ENCODE measurements at places on chromosomes 16 and 17.

DNA sequence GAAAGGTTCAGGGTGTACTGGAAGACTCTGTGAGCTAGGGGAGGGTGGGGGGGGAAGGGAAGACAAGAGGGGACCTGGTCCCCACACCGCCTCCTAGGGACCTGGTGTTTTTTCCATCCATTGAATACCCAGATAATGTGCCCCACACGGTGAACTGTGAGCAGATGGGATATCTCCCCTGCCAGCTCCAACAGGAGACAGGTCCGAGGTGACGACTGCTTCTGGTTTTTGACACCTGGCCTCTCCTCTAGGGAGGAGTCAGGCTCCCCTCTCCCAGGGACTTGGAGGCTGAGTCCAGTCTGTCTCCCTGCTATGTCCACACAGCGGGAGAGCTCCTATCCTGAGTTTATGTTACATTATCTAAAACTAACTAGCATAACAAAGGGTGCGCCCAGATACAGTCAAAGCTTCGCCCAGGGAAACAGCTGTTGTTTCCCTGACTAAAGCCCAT is 1.8 kb downstream of the MARVELD3 start:
- no peak for DNase-seq

- no peak for DNase-seq
Measured at GRCh38 chr17:49333804-49334203, 28.2 kb downstream of the ZNF652 start.

DNA sequence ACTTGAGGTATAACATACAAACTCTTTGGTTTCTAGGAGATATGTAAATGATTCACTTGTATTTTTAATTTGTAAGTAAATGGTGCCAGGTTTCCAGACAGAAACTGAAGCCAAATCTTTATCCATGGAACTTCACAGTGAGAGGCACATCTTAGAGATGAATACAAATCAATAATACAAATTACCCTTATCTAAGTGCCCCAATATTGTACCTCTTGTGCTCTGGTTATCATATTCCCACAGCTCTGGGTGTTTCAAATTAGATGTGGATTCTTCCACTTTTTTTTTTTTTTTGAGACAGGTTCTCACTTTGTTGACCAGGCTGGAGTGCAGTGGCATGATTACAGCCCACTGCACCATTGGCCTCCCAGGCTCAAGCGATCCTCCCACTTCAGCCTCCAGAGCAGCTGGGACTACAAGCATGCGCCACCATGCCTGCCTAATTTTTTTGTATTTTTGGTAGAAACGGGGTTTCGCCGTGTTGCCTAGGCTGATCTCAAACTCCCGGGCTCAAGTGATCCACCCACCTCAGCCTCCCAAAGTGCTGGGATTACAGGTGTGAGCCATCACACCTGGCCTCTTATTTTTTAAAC is 38.0 kb upstream of the DHX40 start:
- no peak for DNase-seq

- DNase-seq: no peak
Measured at GRCh38 chr17:48498164-48498850, 32.5 kb downstream of the HOXB1 start.

- no peak for DNase-seq
Measured at GRCh38 chr17:42493319-42493718, 34.6 kb downstream of the ATP6V0A1 start.

- no peak for DNase-seq
Measured at GRCh38 chr16:86883583-86884389, 305.4 kb downstream of the FOXL1 start.

GRCh38 chr16:22348291-22348690 is 26.1 kb downstream of the CDR2 start:
- no peak for DNase-seq

DNA sequence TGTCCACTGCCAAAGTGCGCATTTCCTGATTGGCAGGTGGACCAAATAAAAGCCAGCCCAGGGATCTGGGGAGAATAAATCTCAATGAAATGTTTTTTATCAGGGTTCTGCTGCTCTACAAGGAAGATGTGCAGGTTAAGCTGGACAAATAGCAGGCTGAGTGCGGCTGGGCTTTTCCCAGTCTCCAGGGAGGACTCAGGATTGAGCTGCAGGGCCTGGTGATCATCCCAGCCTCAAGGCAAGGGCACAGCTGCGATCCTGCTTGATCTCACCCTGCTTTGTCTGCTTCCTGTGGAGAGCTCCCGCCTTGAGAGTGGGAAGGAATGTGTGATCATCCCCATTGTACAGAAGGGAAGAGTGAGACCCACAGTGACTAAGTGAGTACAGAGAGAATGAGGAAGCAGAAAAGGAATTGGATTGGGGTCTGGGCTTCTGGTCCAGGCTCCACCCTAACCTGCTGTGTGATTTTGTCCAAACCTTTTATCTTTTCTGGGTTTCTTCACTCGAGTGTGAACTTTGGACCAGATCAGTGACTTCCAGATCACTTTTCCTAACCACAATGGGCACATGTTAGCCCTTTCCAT is 75.3 kb upstream of the CRHR1 start:
- no peak for DNase-seq

GRCh38 chr17:71580220-71580619 is 540.6 kb upstream of the SOX9 start:
- DNase-seq: no peak

DNA sequence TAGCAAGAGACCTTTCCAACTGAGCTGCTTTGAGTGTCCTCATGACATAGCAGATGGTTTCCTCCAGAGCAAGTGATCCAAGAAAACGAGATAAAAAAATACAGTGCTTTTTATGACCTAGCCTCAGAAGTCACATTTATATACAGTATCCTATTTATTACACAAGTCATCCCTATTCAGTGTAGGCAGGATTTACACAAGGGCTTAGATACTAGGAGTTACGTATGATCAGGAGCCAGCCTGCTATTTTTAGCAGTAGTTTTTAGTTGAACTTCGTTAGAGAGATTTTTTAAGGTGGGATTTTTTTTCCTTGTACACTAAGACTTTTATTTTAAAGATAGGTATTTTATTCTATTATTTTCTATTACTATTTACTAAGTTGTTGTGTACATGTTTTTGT is 58.4 kb downstream of the PHKB start:
- no peak for DNase-seq

- DNase-seq: peak; percentile 35
Measured at GRCh38 chr16:11155284-11155806, 100.7 kb downstream of the SOCS1 start.

DNA sequence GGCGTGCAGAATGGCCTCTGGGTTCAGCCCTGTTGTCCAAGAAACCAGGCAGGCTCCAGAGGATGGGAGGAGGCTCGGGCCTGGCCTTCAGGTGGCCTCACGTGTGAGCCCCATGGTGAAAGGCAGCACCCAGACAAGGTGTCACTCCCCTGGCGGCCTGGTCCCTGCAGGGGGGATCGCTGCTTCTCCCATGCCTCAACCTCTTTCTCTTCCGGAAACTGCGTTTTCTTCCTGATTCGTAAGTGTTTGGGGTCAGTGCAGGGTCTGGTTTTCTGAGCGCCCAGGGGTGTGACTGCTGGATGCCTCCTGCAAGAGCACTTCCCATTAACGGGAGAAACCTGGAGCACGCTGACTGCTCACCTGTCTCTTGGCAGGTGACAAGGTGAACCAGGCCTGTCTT is 70.0 kb upstream of the CIBAR2 start:
- no peak for DNase-seq

GRCh38 chr17:34913001-34913400 is 48.3 kb downstream of the CCT6B start:
- no peak for DNase-seq

DNA sequence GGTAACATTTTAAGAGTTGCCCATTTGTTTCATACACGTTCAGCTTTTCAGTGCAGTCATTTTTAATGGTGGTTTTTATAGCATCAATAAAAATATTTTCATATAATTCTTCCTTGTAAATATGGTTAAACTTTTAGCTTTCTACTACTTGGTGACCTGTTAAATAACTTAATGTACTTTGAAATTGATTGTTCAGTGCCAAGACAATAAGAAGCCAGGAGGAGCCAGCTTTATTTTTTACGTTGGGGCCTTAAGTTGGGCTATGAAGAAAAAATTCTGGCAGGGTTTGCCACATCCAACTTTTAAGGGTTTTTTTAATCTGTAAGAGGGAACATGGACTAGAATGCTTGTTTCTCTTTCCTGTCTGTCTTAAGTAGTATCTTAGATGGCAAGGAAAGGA is 284.2 kb downstream of the FTO start:
- no peak for DNase-seq

- DNase-seq: no peak
Measured at GRCh38 chr17:27430882-27431491, 25.3 kb upstream of the KSR1 start.

GRCh38 chr17:41678411-41678906 is 10.2 kb upstream of the EIF1 start:
- DNase-seq: no peak

DNA sequence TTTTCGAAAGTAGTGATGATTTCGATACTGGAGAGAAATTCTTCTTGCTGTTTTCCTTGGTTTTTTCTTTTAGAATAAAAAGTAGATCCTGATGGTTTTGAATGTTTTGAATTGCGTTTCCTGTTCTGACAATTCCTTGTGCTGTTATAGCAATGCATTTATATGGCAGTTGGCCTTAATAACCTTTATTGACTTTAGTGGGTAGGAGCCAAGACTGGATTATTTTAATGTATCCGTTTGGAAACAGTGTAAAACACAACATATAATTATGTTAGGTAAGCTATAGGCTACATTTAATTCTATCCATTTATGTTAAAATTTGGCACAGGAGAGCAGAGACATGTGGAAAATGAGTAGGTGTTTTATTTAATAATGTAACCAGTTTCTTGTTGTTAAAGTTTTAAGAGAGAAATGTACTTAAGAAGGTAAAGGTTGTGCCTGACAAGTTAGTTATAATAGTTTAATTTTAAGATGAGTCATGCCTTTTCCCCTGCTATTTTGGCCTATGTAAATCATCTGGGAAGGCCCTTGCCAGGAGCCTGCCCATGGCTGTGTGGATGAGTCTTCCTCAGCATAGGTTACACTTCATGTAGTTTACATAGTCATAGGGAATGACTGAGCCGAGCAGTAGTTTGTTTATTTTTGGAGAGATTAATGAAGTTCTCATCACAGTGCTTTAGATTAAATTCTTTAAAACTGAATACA is 189.9 kb downstream of the FTO start:
- no peak for DNase-seq

DNA sequence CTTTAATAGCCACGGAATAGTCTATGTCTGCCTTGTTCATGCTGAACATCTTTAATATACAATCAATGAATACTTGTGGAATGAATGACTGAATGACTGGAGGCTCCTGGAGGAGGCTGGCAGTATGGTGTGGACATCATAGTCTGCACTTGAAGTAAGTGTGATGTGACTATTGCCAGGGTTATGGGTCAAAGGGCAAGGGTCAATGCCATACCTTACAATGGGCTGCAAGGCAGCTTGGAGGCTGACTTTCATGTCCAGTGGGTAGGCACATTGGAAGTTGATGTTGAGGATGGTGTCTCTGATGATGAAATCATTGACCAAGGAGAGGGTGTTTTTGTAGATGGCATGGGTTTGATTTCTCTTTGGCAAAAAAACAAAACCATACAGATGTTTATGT is 7.9 kb downstream of the GP2 start:
- DNase-seq: no peak

DNA sequence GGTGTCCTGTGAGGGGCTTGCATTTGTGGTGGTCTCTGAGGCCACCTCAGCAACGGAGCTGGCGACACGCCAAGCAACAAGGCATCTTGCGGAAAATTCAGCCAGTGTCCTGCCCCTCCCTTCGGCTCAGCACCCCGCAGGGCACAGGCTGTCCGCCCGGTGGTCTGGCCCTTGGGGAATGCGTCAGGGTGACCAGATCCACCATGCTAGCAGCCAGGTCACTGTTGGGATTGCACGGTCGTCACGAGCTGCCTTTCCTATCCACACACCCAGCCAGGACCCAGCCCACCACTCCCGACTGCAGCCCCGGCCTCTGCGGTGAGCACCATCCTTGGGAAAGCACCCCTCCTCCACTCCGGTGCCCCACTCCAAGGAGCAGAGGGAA is 221.2 kb downstream of the NTN1 start:
- DNase-seq: no peak

GRCh38 chr17:2264067-2264860 is 39.3 kb downstream of the SMG6 start:
- DNase-seq: no peak

DNA sequence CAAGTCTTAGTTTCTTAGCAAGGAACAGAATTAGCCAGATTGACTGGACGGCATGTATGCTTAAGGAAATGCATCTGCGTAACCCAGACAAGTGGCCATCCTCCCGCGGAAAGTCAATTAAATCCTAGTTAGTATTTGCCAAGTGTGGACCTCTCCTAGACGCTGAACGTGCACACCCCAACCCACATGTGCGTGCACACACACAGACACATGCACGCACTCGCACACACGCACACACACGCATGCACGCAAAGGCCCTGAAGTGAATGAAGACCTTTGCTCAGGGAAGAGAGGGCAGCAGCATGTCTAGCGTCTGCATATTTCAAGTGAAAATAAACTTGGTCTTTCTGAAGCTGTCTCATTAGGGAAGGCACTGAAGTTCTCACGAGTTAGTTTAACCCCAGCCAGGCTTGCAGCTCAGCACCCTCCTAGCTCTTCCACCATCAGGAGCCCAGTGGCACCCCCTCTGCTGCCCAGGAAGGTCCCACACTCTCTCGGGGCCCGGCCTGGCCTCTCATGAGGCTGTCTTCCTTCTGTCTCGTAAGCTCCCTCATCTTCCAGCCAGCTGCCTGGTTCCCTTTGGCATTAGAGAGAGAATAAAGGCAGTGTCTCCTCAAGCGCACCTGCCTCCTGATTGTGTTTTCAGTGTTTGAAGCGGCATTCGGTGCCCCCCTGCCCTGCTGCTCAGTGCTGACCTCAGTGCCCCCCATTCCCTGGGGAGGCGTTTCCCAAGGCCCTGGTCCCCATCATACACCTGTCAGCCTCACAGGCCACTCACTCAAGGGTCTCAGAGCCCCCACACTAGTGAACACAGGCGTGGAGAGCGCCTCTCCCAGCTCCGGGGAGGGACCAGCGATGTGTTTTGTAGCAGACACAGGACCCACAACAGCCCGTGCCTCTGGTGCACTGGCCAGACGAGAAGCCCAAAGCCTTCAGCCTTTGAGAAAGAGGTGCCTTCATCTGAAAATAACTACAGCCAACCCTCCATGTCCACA is 52.2 kb upstream of the CHMP6 start:
- no peak for DNase-seq

- DNase-seq: no peak
Measured at GRCh38 chr17:45977506-45977824, 21.6 kb upstream of the STH start.

GRCh38 chr17:75383842-75384195 is 21.7 kb downstream of the GRB2 start:
- DNase-seq: no peak

- no peak for DNase-seq
Measured at GRCh38 chr17:72578817-72579470, 458.1 kb downstream of the SOX9 start.

GRCh38 chr17:45312477-45313420 is 4.1 kb downstream of the MAP3K14 start:
- DNase-seq: no peak

Measured in activated CD4-positive, alpha-beta memory T cell treated with anti-CD3 and anti-CD28 coated beads, Interleukin-2, amount 10 ng/mL, durations not matched to agents 7 days and 5 days (primary cell).